ENCODE measurements at places on chromosomes 5 and 9.

DNA sequence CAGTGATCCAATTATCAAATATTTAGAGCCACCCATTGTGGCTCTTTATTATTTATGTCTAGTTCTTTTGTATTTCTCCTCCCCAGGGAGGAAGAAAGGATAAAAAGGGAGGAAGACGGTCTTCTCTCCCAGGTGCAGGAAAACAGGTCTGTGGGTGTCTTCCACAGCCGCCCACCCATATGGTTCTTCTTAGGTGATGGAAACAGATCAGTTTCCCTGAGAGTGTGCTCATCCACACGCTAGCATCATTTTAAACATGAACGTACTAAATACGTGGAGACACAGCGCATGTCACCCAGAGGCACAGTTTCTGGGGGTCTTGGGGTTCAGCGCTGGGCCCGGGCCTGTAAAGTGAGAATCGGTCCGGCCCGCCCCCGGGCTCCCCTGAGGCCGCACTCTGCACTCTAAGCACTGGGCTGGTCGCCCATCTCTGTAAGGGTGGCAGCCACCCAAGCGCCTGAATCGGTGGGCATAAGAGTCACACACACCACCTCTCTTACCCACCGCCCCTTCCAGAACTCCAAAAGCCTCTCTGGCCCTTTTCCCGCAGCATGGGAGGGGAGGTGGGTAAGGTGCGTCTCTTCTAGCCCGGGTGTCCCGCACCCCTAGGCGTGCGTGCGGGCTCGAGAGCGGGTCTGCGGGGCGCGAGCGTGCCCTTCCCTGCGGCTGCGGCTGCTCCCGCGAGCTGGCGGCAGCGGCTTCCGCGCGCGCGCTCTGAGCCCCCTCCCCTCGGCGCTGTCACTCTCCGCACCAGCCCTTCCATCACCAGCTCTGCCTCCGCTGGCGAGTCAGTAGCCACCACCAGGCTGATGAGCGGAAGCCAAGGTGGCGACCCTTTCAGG, 1.3 kb downstream of the PTCH1 start:
- peak; percentile 34 for DNase-seq

- DNase-seq: no peak
Measured at GRCh38 chr9:80076162-80076561, 504.4 kb downstream of the TLE4 start.

DNA sequence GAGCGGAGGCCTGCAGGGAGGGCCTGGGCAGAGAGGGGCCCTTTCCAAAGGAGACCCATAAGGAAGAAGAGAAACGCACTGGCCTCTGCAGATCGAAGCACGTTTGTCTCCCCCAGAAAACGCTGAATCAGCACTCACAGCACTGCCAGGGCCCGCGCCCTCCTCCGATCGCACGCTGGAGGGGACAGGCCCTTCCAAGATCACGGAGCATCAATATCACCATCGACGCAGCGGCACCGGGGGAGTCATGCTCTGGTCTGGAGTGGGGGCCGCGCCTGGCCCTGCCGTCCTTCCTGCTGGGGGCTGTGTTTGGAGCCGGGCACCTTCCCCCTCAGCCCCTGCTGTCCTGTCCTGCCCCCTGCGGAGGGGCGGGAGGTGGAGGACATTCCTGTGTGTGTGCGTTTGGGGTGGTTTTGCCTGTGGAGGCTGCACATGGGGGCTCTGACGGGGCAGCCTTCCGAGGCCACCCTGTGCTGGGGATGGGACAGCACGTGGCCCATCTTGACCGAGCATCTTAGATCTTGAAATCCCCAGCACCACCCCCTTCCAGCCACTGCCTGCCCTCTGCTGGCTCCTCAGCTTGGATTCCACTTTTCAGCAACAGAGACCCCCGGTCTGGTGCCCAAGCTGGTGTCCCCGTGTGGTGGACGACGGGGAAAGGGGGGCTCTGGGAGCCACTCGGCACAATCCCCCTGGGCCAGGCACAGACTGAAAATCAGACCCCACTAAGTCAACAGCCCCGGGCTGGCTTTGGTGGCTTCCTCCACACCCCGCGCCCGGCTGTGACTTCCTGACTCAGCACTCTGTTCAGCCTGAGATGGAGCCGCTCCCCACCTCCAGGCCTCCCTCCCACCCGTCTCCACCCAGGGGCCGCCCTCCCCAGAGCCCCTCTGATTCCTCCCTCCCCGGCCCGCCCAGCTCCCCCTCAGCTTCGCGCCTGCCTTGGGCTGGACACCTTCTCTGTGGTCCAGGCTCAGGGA, 8.3 kb downstream of the TMEM250 start:
- DNase-seq: peak; percentile 26

- no peak for DNase-seq
Measured at GRCh38 chr5:40477856-40478546, 201.7 kb upstream of the PTGER4 start.

- no peak for DNase-seq
Measured at GRCh38 chr5:6673963-6674362, 39.3 kb upstream of the TENT4A start.

DNA sequence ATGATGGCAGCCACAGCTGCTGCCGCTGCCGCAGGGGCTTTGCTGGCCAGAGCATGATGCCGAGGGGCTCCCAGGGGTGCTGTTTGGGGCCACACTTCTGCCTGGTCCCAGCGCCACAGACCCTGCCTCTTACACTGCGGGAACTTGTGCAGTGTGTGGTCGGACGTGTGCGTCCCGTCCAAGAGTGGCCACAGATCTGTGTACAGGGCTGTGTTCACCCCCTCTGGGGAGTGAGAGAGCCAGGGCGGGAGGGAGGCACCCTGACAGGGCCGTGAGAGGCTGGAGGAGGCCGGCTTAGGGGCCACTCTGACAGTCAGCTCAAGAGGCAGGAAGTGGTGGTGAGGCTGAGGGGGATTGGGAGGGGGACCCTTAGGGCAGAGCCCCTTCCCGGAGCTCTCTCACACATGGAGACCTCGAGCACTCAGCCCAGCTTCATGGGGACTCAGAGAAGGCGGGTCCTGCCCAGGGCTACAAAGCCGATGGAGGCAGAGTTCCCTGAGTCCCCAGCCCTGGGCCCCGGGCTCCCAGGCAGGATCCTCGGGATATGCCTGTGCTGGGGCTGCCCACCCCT, 13.1 kb upstream of the CARD19 start:
- DNase-seq: no peak

DNA sequence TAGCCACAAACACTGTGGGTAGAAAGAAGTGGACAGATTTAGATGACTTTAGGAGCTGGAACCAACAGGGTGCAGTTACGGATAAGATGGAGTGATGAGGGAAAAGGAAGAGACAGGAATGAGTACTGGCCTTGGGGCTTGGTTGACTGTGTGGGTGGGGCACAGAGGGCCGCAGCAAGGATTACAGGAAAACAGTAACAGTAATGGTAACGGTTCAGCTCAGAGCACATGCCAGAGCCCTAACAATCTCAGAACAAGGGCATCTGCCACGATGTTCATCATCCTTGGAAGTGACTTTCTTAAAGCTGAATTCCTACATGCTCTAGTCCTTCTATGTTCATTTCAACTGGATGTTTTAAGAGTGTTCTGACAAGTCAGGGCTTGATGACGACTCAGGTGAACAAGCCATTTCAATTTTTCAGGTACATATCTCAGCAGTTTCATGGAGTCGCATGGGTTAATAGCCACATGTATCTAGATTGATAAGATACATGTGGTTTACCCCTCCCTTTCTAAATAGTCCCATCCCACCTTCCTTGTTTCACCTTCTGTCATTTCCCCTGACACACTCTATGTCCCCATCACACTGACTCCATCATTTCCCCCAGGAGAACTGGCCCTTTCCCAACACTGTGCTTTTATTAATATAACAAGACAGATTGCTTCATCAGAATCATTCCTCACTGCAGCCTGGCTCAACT, 65.0 kb downstream of the CEMIP2 start:
- no peak for DNase-seq

- no peak for DNase-seq
Measured at GRCh38 chr5:36495611-36496010, 110.8 kb upstream of the SLC1A3 start.

GRCh38 chr5:142833517-142834449, 63.6 kb downstream of the ARHGAP26 start:
- DNase-seq: no peak

DNA sequence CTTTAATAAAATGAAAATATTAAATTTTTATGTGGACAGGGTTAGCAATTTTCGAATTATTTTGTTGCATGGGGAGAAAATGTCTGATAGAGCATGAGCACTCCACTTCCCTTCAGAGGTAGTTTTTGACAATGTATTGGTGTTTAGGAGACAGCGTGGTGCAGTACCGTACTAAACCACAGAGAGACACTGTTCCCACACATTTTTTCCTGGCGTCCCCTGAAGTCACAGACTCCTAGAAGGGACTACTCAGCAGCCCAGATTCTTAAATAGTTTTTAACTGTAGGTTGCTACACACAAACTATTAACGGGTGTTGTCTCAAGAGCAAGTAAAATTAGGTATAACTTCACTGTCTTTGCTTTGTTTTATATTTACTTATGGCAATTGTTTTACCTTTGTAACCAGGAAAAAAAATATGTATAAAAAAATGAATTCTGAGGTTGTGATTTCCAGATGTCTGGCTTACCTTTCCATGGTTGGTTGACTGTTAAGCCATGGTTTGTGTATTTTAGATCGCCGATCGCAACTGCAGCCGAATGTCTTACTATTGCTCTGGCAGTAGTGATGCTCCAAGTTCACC, 171.2 kb downstream of the DOCK8 start:
- peak; percentile 16 for DNase-seq

DNA sequence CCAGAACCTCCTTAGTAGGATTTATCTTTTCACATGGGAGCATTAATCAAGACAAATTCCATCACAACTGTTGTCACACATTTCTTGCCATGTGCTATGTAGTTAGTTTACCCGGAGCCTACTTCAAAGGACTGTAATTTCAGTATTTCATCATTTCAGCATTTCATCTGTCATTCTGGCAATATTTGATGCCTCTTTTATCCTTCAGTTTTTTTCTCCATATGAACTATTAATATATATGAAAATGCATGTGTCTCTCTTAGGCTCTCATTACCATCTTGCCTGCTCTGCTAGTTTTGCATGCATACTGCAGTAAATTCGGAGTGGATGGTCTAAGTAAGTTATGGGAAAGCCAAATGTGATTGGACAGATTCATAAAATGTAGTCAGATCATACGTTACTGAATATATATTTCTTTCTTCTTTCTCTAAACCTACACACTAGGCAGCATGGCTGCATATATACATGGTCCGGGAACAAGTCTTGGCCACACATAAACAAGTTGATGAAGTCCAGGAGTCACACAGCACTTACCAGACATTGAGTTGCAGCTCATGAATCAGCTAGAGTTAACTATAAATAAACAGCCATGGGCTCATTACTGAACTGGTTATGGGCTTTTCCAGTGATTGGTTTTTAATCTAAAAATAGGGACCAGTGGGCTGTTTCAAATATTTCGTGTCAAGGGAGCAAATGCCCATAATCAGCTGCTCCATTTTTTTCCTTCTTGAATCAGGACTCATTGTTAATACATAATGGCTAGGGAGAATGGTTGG, 46.6 kb downstream of the SPATA31D1 start:
- DNase-seq: no peak

DNA sequence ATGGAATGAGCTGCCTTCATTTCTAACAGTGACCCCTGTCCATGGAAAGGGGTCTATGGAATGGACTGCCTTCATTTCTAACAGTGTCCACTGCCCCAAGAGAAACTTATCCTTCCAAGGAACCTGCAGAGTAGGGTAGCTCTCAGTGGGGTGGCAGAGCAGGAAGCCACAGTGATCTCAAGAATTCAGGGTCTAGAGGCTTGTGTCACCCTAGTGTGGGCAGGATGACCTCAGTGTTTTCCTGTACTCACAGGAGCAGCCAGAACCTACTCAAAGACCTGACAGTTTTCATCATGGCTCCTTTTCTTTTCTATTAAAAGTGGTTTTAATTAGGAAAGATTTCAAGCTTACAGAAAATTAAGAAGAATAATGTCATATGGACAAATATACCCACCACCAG, 27.5 kb downstream of the SEC61B start:
- DNase-seq: no peak
